Activated naive CD4-positive, alpha-beta T cell (primary cell): ENCODE measurements at places on chromosomes 4 and X.

- no peak for DNase-seq
These were observed at the start of gene SHROOM3 for GRCh38 chr4:76434901-76435527. Gene SHROOM3, plus strand, starts transcription at chr4:76435229. Its CDS starts 824 bp downstream, at chr4:76436053.

DNA sequence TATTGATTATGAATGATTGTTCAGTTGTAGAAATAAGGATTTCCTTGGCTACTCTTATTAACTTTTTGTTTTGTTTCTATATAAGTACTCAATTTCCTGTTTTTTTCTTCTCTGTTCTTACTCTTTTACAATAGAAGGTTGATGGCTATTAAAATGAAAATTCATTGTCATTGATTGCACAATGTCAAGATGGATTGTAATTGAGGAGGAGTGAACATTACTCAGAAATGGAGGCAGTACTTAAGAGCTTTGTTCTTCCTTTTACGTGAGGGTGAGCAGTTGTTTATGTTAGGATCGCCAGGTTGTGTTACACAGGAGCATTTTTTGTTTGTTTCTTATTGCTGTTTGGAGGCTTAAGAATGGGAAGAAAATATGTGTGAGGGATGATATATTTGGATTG lies 2062.4 kb downstream of the ARAP2 start:
- no peak for DNase-seq

- no peak for DNase-seq
These were observed 38.5 kb downstream of the LRBA start for GRCh38 chr4:150976478-150977118.

- DNase-seq = no peak
These were observed 387.5 kb upstream of the FTHL17 start for GRCh38 chrX:31459361-31459760.

GRCh38 chr4:186192066-186192612 lies 772 bp downstream of the CYP4V2 start:
- no peak for DNase-seq

DNA sequence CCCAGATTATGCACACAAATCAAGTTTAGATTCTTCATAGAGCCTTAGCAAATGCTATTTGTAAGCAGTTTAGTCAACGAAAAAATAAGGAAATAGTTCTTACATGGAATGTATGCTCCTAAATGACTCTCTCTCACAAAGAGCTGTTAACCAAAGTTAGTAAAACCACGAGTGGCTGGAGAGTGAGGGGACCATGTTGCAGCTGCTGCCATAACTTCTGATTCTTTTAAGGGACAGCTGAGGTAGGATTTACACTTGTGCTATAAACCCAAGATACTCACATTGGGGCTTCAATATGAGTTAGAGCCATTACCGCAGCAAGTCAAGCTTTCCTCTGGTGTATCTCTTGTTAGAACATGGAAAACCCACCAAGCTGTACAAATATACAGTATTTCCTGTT lies 2.7 kb downstream of the DOCK11 start:
- DNase-seq = no peak

GRCh38 chr4:40990236-40990898 lies 224.0 kb downstream of the APBB2 start:
- DNase-seq = no peak

DNA sequence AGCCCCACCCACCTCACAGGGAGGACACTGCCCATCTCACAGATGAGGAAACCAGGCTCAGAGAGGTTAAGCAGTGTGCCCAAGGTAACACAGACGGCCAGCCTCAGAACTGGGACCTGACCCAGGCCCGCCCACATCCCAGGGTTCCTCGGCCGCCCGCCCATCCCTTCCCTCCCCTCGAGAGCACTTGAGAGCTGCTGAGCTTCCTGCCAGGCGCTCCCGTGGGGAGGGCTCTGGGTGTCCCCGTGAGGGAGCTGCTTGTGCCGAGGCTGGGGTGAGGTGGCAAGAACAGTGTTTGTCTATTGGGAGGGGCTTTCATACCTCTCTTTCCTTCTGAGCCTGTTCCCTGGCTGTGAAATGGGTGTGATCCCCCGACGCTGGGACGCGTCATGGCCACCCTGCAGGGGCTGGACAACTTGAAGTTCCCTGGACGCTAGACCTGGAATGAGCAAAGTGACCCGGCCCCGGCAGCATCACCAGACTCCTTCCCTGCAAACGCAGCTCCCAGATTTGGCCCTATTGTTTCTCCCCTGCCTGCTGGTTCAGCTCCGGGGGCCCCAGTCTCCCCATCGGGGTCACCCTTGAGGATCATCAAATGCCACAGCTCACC lies 204.9 kb downstream of the AFAP1 start:
- no peak for DNase-seq

DNA sequence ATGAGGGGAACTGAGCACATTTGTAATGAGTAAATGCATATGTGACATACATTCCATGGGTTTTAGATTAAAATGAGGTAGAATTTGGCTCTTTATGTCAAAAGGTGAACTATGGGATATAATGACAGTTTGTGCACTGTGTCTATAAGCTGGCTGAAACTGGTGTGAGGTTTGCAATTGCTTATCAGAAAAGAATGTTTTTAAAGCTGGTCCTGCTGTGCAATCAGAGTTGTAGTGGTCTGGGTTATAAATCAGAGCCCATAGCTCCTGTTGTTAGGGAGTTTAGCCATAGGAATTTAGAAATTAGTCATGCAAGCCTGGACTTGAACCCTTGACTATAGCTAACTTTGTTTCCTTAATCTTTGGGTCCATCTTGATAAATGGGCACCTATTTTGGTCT lies 23.1 kb upstream of the GATB start:
- no peak for DNase-seq

DNA sequence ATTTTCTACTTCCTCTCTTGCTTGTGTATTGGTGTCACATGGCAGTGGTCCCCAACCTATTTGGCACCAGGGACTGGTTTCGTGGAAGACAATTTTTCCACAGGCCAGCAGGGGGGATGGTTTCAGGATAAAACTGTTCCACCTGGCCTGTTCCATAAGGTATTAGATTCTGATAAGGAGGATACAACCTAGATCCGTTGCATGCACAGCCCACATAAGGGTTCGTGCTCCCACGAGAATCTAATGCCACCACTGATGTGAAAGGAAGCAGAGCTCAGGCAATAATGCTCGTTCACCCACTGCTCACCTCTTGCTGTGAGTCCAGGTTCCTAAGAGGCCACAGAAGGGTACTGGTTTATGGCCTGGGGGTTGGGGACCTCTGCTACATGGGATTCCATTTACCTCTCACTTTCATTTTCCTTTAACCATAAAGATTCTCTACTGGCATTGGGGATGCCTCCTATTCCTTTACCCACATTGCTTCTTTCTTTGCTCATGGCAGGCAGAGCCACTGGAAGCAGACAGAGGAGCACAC lies 38.1 kb downstream of the SEC31A start:
- DNase-seq = no peak

DNA sequence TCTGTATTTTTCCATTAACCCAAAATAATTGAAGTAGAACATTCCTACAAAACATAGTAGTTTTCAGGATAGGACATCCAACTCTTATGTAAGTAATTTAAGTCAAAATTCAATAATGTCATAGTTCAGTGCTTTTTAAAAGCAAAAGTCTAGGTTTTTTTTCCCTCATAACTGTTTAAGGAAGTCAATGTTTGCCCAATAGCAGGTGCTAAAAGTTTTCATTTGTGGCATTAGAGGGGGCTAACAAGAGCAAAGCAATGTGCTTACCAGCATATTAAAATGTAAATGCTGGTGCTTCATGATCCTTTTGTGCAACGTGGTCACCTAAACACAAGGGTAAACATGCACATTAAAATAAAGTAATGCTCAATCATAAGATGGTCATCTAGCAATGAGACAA lies 155.2 kb upstream of the PPP1R2C start:
- no peak for DNase-seq

GRCh38 chrX:103073467-103073866 lies 9.5 kb upstream of the BEX1 start:
- DNase-seq = no peak

- no peak for DNase-seq
These were observed 8.0 kb upstream of the PALLD start for GRCh38 chr4:168488869-168489274.

DNA sequence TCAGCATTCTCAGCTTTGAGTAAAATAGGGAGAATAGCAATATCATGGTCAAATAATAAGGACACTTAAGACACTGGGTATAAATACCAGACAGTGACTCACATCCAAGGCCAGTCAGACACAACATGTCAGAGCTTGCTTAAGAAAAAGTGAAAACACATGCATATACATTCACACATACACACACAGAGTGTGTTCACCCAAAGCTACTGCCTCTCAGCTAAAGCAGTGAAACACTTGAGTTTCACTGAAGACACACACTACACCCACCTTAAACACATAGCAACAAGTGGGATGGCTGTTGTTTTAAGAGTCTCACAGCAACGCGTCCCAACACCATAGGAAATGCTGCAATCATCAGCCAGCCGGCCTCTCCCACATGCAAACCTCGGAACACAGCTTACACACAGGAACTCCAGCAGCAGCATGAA lies 14.4 kb downstream of the SHROOM4 start:
- DNase-seq = no peak

GRCh38 chr4:166482758-166483157 lies 609.7 kb downstream of the TLL1 start:
- no peak for DNase-seq

DNA sequence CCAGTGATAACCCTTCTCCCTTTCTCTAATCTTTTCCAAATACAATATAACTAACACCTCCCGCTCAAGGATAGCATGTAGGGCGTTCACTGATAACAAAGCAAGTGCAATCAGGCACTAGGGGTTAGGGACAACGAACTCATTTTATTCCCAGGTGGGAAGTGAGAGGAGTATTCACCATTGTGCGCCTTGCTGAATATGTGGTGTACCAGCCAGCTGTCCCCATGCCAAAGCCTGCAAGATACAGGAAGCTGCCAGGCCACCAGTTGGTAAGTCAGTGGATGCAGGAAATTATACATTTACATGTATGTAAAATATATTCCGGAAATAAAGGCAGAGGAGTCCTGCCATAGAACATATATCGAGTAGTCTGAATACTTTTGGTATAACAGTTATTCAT lies 6.3 kb upstream of the HPRT1 start:
- no peak for DNase-seq

DNA sequence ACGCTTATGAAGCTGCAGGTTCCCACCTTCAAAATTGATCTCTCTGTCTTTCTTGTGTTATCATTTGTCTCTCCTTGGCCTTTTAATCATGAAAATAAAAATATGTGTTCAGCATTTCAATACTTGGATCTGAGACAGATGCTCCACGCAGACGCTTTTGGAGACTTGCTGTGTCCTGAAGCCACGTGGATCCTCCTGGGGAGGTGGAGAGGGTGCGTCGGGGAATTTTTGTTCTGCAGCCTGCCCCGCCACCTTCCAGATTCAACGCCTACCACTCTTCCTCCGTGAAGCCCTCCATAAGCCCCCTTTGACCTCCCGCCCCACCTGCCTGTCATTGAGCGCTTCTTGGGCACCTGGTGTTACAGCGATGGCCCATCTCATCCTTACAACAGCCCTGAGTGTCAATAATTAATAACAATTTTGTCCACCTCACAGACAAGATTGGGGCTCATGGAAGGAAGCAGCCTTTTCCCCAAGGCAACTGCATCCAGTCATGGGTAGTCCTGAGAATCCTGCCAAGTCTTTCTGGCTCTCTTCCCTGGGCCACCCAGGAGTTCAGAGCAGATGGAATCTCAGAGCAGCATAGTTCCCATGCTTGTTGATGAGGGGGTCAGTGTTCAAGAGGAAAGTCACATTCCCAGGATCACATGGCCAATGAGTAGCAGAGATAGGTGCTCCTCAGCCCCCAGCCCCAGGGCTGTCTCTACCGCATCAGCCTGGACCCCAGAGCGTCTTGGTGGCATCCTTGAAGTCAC lies 172.6 kb upstream of the PSAPL1 start:
- DNase-seq = no peak

GRCh38 chr4:16384576-16384975 lies 158.3 kb upstream of the TAPT1 start:
- DNase-seq = no peak

DNA sequence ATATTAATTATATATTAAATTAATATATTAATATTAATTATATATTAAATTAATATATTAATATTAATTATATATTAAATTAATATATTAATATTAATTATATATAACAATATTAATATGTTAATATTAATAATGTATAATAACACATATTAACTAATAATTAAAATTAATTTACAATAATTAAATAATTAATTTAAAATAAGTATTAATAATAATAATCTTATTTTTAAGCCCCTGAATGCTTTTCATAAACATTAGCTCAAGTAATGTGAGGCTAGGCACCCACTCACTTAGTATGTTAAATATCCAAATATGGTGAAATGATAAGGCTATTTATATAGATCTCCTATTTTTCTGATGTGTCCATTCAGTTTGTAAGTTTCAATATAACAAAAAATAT lies 26.9 kb downstream of the NKX6-1 start:
- DNase-seq = no peak

GRCh38 chr4:13537011-13537831 lies 7.1 kb downstream of the NKX3-2 start:
- no peak for DNase-seq

DNA sequence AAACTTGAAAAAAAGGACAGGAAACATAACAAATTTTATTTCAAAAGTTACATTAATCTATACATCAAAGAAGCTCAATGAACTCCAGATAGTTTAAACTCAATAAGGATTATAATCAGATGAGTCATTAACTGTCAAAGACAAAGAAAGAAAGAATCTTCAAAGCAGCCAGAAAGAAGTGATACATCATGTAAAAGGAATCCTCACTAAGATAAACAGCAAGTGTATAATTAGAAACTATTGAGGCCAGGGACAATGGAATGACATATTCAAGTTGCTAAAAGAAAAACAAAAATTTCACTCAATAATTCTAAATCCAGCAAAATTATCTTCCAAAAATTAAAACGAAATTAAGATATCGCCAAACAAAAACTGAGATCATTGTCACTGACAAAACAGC lies 161.6 kb upstream of the NWD2 start:
- DNase-seq = no peak

DNA sequence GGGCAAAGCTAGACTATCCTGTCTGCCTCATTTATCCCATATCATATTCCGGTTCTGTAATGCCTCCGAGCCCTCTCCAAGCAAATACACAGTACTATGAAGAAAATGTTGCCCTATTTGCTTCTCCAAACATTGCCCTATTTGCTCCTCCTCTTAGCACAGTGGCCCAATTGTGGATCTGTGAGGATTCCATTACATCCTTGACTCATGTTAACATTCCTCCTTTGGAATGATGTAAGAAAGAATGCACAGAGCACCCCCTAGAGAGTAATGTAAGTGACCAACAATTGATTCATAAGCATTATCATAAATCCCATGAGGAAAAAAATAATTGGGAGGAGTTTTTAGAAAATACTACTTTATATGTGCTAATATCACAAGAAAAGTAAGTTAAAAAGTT lies 11.3 kb upstream of the BTC start:
- DNase-seq = no peak

DNA sequence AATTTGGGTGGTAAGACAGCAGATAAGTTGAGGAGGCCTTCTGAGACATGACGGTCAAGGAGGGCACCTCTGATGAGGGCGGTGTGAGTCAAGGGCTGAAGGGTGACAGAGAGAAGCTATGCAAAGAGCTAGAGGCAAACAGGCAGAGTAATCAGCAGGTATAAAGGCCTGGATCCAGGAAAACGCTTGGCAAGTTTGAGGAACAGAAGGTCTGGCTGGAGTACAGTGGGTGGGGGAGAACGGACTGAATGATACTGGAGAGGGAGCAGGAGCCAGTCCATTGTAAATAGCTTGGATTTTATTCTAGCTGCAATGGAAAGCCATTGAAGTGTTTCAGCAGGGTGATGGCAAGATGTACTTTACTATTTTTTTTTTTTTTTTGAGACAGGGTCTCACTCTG lies 39.3 kb downstream of the RAB33B start:
- DNase-seq = no peak
